Left ventricle myocardium inferior (tissue), 1 donor: ENCODE measurements at places on chromosomes 6 and 20. TPM values are rescaled to one million over a fixed set of nuclear protein-coding genes. Genes with fewer than 3 reads are reported as not detected.
A peak's percentile ranks its signal among the peaks of the same experiment; 100 is the strongest.

DNA sequence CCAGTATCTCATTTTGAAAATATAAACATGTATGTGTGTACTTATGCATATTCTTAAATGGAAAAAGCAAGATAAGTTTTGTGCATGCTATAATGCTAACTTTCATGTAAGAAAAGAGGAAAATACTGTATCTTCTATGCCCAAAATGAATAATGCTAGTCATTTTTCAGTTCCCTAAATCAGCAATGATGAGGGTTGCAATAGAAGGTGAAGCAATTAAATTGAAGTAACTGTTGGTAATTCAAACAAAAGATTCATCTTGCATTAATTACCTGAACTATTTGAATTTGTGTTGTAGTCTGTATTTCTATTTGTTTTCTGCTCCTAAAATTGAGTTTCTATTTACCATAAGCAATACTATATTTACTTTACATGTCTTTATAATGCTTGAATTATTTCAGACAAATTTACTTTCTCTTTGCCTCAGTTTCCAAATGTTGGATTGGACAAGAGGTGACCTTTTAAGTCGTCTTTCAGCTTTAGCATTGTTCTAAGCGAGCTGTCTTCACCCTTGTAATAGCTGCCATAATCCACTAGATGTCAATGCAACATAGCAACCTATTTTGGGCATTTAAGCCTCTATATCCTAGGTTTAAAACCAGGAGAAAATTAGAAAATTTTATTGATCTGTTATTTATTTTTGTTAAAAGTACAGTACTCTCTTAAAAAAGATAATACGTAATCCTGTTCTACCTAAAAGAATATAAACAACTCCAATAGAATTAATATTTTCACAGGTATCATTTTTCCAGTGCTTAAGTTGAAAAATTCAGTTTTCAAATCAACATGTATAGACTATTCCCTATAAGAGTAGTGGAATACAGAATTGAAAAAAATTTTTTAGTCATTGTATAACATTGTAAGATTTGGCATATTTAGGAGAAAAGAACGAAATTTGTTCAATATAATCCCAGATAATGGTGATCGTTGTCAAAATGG, 52.3 kb upstream of the IFNGR1 start:
- DNase-seq = no peak

GRCh38 chr20:62357187-62357667, 9.9 kb downstream of the LAMA5 start:
- DNase-seq = peak; percentile 75

The GSTA3 gene
- total RNA-seq = not detected

The B3GAT2 gene
- total RNA-seq = not detected

The ADAM33 gene
- total RNA-seq = 10.8 TPM

DNA sequence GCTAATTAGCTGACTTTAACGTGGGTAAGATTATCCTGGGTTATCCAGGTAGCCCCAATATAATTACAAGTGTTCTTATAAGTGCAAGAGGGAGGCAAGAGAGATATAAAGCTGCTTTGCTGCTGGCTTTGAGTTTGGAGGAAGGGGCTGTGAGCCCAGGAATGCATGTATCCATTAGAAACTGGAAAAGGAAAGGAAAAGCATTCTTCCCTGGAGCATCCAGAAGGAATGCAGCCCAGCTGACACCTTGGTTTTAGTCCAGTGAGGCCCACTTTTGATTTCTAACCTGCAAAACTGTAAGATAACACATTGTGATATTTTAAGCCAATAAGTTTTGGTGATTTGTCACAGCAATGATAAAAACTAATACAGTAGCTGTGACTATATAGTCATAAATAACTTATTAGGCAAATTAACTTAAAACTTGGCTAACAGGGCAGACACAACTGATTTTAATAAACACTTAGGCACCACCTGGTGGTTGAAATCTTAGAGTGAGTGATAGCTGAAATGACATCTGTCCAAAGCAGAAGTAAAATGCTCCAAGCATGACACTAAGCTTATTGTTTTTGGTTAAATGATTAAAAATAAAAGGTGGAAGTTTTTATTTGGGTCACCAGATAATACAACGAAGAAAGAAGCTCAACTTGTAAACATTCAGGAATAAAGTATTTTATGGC, 35.6 kb downstream of the ADGRF4 start:
- no peak for DNase-seq

GRCh38 chr6:43942616-43943015, 172.6 kb downstream of the VEGFA start:
- no peak for DNase-seq

The RCAN2 gene
- 312 TPM for total RNA-seq

DNA sequence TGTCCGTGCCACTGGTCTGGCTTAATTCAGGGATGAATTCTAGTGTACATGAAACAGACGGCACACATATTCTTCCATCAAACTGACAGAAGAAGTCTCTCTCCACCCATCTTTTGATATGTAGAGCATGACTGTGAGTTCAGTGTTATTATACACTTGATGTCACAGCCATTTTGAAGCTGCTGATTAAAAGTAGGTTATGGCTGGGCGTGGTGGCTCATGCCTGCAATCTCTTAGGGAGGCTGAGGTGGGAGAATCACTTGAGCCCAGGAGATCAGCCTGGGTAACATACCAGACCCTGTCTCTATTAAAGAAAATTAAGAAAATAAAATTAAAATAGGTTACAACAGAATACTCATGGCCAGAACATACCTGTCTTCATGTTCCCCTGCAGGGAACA, 20.7 kb downstream of the C6orf15 start:
- no peak for DNase-seq

DNA sequence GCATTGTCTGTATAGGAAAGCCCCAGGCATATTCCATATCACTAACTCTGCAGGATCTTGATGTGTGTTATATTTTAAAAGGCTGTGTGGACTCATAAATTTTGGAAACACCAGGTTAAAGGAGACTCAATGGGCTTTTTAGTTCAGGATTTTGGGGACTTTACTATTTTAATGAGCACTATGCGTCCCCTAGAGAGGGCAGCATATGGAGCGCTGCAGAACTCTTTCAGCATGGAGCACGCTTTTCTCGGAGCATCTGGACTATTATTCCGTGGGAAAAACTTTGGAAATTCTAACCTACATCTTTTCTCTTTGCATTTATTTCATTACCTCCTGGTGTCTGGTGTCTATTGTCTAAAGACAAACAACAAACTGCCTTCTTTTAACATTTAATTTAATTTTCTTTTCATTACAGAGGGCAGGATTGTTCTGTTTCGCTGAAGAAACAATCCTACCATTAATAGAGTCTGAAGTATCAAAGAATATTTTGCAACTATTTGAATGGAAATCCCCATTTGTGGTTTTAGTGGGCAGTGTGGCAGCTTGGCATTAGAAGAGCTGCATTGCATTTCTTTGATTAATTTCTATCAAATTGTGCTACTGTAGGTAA, 399.9 kb upstream of the HSF2 start:
- no peak for DNase-seq

DNA sequence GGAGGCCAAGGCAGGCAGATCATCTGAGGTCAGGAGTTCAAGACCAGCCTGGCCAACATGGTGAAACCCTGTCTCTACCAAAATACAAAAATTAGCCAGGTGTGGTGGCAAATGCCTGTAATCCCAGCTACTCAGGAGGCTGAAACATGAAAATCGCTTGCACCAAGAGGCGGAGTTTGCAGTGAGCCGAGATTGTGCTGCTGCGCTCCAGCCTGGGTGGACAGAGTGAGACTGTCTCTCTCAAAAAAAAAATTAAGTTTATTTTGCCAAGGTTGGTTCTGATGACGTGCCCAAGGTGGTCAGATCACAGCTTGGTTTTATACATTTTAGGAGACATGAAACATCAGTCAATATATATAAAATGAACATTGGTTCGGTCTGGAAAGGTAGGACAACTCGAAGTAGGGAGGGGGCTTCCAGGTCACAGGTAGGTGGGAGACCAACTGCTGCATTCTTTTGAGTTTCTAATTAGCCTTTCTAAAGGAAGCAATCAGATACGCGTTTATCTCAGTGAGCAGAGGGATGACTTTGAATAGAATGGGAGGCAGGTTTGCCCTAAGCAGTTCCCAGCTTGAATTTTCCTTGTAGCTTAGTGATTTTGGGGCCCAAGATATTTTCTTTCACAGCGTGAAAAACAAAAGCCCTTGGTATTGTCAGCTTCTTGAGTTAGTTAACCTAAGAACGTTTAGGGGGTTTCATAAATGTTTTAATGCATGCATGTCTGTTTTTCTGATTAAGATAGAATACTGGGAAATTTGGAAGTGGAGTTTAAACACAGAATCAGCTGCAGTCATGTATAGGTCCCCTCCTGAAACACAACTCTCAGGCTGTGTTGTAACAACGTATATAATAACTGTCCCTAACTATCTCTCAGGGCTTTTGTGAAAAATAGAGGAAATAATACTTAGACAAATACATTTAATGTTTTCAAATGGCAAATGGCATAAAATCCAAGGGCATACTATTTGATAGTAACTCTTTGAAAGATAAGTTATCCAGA, 16.7 kb downstream of the ACOT13 start:
- no peak for DNase-seq

DNA sequence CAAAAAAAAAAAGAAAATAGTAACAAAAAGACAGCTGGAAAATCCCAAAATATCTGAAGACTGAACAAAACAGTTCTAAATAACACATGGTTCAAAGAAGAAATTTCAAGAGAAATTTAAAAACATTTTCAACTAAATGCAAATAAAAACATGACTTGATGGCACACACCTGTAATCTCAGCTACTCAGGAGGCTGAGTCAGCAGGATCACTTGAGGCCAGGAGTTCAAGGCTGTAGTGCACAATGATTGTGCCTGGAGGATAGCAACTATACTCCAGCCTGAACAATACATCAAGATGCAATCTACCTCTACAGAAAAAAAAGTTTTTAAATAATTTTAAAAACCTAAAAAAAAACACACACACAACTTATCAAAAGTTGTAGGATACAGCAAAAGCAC, 21.6 kb upstream of the ASF1A start:
- DNase-seq = no peak

DNA sequence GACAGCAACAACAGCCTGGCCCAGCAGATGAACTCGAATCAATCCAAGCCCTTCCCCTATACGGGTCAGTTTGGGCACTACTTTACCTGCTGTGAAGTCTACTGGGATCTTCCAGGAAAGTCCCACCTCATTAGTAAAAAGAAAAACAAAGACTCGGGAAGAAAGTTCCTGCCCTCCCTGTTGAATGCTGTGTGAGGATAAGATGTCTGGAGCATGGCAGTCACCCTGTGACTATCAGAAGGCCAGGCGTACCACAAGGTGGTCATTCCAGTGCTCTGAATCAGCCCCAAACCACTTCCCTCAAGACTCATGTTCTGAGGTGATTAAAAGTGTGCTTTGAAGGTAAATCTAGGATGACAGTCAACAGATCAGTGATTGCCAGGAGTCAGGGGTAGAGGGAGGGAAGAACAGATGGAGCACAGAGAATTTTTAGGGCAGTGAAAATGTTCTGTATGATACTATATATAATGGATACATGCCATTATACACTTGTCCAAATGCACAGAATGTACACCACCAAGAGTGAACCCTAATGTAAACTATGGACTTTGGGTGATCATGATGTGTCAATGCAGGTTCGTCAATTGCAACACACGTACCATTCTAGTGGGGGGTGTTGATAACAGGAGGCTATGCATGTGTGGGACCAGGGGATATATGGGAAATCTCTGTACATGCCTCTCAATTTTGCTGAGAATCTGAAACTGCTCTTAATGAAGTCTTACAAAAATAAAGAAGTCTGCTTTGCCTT, 14.7 kb downstream of the FKBP1A start:
- no peak for DNase-seq

- DNase-seq = no peak
Observed at GRCh38 chr6:3615391-3616380, 135.8 kb downstream of the PXDC1 start.

- peak; percentile 44 for DNase-seq
Observed at GRCh38 chr6:125537090-125537489, 212.3 kb upstream of the HEY2 start.

GRCh38 chr20:10501402-10501801, 66.3 kb downstream of the SLX4IP start:
- no peak for DNase-seq

DNA sequence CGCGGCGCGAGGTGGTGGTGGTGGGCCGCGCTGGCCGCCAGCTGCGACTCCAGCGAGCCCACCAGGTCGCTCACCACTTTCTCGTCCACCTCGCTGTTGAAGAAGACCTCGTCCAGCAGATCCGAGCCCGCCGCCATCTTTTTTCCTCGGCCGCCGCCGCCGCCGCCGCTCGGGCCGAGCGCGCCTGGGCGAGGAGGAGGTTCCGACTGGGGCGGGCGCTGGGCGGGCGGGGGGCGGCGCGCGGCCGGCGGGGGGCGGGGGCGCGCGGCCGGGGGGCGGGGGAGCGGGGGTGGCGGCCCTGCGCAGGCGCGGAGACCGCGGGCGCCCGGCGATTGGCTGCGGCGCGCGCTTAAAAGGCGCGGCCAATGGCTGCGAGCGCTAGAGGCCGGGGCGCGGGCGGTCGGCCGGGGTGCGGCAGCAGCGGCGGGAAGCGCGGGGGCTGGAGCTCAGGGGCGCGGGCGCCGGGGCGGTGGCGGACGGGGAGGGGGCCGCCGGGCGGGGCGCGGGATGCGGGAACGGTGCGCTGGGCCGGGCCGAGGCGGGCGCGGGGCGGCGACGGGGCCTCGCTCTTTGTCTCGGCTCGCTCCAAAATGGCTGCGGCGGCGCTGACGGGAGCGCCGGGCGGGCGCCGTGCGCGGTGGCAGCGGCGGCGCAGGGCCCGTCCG, at the start of gene TAF4:
TAF4 (minus strand) TSS at position 208 of the 665 bp plus-strand sequence; CDS start at position 137, 71 bp downstream.
- peak; percentile 75 for DNase-seq

The MUC22 gene
- total RNA-seq = 0.08 TPM

The COL10A1 gene
- total RNA-seq = 0.05 TPM

The FAM209B gene
- total RNA-seq = 0.47 TPM

GRCh38 chr20:49635866-49636265, 67.9 kb upstream of the PTGIS start:
- DNase-seq = no peak

GRCh38 chr20:2421247-2421646, 40.5 kb downstream of the TGM6 start:
- DNase-seq = no peak

- DNase-seq = peak; percentile 97
Observed at GRCh38 chr6:29649701-29650673, 6.9 kb upstream of the MOG start.

- DNase-seq = no peak
Observed at GRCh38 chr6:133995758-133996157, 42.7 kb downstream of the TBPL1 start.

DNA sequence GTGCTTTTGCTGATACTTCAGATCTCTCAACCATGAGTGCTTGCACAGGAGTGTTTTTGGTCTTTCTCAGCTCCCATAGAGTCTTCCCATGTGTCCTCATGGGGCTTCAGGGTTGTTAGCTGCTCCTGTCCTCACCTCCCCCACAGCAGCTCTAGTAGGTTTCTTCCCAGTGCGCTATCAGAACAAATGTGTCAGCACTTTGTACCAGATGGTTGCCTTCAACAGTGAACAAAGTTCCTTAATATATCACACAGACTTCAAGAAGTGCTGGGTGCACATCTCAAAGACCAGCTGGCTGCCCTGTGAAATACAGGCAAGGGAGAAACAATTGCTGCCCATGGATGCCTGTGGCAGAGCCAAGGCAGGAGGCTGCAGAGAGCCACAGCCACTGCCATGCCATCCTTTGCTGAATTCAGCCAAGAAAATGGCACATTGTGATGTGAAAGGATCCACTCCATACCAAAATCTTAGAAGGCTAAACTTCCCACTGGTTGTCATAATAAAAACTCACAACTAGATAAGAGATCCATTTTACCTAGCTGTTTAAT, 471.3 kb downstream of the C6orf118 start:
- no peak for DNase-seq
